Ureter (tissue), 1 donor: ENCODE measurements at places on chromosomes 11 and 22.

DNA sequence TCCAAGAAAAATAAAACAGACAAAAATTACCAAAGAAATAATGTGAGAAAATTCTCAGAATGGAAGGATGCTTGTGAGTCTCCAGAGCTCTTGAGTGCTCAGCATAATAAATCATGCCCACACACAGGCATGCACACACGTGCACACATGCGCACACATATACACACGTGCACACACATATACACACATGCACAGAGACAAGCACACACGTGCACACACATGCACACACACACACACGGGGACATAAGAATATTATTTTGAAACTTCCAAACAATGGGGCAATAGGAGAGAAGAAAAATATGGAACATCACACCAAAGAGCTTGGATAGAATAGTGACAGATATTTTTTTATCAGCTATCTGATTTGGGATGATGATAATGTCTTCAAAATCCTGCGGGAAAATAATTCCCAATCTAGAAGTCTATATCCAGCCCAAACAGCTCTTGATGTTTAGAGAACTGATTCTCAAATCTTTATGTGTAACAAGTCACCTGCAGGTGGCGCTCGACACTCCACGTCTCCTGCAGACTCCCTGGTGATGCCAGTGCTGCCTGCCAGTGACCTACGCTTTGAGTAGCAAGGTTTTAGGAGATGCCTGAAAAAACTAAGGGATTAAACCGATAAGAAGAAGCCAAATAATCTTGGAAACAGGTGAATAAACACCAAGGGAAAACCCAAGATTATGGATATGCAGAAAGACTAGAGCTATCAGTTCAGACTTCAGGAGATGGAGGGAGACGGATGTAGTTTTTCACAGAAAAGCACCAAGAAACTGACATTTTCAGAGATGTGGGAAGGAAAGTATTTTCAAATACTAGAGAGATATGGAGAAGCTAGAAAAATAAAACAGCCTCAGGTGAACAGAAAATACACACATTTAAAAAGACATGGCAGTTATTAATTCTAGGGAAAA lies 743.6 kb downstream of the ETS1 start:
- peak; percentile 49 for DNase-seq

- peak; percentile 56 for DNase-seq
Measured at GRCh38 chr11:12914400-12914912, 94.7 kb upstream of the RASSF10 start.

DNA sequence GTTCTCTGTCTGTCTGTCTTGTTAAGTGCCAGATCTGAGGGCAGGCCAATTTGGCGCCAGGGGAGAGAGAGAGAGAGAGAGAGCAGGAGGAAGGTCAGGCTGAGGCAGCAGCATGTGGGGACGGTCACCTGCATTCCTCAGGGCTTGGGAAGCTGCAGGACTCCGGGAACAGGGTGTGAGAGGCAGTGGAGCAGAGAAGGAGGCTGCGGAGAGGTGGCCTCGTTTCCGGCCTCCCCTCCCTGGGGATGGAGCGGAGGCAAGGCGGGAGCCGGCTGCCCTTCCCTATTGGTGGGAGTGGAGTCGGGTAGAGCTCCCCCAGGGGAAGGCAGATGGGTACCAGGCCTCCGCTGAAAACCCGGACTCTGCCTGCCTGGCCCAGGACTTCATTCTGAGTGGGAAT lies 9.7 kb downstream of the CLMP start:
- DNase-seq = no peak

DNA sequence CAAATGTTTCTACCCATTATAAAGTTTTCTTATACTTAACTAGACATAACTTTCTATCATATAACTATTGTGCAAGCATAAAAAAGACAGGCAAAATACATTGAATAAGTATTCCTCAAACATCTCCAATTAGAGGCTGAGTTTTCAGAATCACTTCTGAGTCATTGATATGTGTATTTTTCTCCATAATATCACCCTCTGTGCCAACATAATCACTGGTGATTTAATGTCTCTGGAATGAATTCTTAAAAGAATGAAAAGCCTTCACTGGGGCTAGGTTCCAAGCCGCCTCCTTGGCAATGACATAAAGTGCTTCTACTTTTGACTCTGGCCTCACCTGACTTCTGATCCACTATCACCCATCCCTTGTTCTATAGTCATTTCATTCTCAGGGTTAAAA lies 197.0 kb upstream of the E2F8 start:
- DNase-seq = no peak

DNA sequence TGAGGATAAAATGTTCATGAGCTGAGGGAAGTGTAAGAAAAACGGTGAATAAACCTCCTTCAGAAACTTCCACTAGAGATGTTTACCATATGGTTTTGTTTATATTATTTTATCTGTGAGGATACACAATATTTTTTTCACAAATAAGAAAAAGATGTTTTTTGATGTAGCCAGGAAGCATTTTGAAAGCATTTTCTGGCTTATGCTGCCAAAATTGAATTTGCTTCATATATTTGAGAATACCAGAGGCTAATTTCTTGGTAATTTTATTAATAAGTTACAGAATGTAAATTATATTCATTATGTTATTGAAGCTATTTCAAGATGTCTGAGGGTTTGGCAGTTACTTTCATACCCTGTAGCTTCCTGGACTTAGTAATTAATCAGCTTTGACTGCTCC lies 686.6 kb downstream of the LUZP2 start:
- DNase-seq = no peak

DNA sequence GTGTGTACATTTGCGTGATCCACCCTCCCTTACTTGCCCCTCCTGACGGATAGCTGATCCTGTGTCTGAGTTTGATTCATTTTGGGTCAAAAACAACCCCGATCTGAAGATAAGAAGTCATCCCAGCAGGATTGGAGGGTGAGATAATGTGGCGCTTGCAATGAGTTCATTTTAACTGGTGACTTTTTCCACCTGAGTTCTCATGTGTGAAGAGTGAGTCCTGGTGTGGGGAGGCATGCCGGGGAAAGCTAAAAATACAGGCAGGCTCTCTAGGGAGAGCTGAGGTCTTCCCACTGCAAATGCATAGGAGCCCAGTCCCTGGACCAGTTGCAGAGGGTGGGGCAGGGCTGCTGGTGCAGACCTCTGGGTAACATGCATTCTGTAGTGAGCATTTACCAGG lies 35.7 kb upstream of the ELF5 start:
- DNase-seq = no peak

DNA sequence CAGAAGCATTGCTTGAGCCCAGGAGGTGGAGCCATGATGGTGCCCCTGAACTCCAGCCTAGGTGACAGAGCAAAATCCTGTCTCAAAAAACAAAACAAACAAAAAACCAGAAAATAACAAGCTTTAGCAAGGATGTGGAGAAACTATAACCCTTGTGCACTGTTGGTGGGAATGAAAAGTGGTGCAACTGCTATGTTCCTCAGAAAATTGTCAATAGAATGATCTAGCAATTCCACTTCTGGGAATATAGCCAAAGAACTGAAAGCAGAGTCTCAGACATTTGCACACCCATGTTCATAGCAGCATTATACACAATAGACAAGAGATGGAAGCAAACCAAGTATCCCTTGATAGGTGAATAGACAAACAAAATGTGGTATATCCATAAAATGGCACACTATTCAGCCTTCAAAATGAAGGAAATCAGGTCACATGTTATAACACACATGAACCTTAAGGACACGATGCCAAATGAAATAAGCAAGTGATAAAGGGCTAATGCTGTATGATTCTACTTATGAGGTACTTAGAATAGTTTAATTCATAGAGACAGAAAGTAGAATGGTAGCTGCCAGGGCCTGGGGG lies 15.9 kb downstream of the KLHL22 start:
- no peak for DNase-seq

DNA sequence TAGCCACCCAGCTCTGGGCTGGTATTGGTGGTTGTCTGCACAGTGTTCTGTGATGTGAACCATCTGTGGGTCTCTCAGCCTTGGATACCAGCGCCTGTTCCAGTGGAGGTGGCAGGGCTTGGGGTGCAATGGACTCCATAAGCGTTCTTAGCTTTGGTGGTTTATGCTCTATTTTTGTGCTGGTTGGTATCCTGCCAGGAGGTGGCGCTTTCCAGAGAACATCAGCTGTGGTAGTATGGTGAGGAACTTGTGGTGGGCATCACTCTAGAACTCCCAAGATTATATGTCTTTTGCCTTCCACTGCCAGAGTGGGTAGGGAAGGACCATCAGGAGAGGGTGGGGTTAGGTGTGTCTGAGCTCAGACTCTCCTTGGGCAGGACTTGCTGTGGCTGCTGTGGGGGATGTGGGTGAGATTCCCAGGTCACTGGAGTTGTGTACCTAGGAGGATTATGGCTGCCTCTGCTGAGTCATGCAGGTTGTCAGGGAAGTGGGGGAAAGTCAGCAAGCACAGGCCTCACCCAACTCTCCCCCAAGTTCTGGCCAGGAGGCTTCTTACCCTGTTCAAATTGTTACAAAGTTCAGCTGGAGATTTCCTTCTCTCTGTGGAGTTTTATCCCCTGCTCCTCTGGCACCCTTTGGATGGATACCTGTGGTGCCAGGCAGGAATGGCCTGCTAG lies 47.2 kb downstream of the MRGPRX2 start:
- DNase-seq = no peak

GRCh38 chr22:35918456-35918855 lies 110.2 kb downstream of the RBFOX2 start:
- DNase-seq = no peak

GRCh38 chr11:102940714-102941588 lies 14.6 kb downstream of the MMP13 start:
- DNase-seq = peak; percentile 53

DNA sequence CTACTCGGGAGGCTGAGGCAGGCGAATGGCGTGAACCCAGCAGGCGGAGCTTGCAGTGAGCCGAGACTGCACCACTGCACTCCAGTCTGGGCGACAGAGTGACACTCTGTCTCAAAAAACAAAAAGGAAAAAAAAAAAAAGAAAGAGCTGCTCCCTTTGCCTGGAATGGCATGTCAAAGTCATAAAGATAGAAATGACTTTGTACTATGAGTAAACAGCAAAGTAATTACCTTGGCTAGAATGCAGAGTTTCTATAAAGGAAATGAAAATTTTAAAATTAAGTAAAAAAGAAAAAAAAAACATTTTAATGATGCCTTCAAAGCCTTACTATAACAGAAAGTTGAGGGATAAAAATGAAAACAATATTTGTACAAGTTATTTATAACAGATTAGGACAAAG lies 10.1 kb downstream of the PPP2R1B start:
- no peak for DNase-seq

DNA sequence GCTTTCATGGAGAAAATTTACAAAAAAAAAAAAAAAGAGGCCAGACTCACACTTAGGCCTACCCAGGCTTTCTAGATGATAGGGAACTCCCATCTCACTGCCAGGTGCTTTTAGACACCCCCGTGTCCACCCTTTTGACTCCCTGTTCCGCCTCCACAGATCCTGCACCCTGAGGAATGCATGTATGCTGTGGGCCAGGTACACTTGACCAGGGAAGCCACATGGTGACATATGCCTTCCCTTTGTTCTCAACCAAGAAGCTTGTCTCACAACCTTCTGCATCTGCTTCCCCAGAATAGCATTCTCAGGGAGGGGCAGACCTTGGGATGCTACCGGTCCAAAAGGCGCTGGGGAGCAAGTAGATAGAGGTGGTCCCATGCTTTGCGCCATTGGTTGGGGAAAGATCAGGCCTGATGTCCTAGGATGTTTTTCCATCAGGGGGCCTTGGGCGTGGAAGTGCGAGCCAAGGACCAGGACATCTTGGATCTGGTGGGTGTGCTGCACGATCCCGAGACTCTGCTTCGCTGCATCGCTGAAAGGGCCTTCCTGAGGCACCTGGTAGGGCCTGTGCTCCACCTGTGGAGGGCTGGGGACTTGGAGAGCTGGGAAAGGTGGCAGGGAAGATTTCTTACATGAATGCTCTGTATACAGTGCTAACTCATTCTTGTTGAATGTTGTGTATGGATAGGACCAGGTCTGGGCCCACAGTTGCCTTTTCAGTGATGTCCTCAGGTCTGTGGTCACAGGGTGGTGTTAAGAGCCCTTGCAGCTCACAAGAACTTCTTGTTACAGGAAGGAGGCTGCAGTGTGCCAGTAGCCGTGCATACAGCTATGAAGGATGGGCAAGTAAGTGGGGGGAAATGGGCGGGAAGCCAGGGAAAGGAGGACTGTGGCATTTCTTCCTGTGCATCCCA lies 7.5 kb downstream of the HMBS start:
- DNase-seq = no peak

DNA sequence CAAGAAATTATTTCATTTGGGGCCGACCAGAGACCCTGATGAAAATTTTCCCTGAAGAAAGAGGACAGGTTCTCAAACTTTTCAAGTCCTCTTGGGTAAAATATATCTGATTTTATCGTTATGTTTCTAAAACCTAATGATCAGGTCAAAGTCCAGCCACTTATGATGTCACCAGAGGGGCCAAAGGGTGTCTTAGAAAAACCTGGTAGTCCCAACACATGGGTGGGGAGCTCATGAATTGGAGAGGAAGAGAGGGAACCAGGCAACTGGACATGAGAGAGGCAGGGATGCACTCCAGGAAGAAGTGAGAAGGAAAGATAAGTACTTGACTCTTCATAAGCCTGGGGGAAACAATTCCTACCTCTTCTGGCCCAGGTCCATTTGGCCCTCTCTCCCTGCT lies 9.2 kb downstream of the SLC5A1 start:
- DNase-seq = no peak

DNA sequence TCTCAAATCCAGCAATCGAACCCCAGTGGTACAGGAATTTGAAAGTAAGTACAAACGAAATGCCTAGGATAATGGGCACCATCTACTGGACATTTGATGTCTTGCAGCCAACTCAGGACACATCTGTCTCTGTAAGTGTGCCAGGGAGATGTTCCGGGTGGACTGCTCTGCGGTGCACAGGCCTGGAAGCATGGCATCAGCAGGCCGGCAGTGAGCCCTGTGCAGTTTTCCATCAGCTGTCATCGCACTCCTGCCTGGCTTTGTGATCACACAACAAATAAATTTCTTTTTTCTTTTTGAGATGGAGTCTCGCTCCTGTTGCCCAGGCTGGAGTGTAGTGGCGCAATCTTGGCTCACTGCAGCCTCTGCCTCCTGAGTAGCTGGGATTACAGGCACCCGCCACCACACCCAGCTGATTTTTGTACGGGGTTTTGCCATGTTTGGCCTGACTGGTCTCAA lies 71.0 kb downstream of the JAM3 start:
- DNase-seq = peak; percentile 73

DNA sequence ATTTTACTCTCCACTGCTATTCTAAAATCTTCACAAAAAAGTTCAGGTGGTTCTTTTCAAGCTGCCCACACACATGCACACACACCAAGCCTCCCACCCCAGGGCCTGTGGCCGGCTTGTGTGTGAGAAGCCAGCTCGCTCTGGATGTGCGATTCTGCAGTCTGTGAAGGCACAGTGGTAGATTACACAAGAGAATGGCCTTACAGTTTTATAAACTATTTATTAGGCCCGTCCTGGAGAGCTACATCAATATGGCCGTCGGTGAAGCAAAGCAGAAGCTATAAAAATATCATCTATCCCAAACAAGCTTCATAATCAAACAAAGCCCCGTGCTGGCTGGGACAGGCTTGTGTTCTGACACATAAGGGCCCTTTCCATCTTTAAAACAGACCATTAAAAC lies 240.5 kb downstream of the OPCML start:
- no peak for DNase-seq
